ENCODE measurements at places on chromosomes 2 and 18. TPM values are rescaled to one million over a fixed set of nuclear protein-coding genes. Genes with fewer than 3 reads are reported as not detected.

OTX1 gene
- not detected for total RNA-seq

AOX1 gene
- 116 TPM for total RNA-seq

APOB gene
- total RNA-seq, result not detected

SEMA4F gene
- total RNA-seq, result 4.0 TPM

ERFE gene
- 0.58 TPM for total RNA-seq

PRKAG3 gene
- not detected for total RNA-seq

ADAM23 gene
- total RNA-seq, result 2.7 TPM

USP40 gene
- 24.6 TPM for total RNA-seq

FTCDNL1 gene
- 0.18 TPM for total RNA-seq

FOXD4L1 gene
- total RNA-seq, result not detected

TTN gene
- under 0.01 TPM for total RNA-seq

ASB18 gene
- total RNA-seq, result not detected

IDH1 gene
- 211 TPM for total RNA-seq

PFN4 gene
- 2.0 TPM for total RNA-seq

SP5 gene
- total RNA-seq, result not detected

UGT1A4 gene
- total RNA-seq, result not detected
